ENCODE measurements at places on chromosomes 2 and 18. TPM values are rescaled to one million over a fixed set of nuclear protein-coding genes. Genes with fewer than 3 reads are reported as not detected.

DNA sequence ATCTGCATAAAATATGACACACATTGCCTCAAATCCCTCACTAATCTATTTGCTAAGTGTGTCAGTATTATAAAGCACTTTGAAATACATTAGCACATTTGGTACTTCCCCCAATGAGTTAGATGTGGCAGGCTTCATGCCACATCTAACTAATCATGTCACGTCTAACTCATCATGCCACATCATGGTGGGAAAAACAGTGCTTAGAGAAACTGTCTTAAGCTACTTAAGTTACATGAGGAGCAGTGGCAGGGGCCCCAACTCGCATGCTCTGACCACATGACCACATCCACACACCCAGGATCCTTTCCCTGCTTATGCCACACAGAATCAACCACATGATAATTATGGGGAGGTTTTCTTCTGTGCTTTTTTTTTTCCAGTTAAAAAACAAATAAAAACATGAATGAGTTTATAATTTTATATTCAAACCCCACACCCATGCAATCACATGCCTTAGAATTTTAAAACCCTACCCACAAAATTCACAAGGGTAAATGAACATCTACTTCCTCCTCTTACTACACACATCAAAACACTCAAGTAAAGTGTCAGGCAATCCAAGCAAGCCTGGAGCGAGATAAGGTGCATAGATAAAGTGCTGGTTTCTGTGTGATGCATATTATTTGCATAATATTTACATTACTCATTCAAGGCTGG, 1.6 kb downstream of the ABCA12 start:
- no peak for DNase-seq

DNA sequence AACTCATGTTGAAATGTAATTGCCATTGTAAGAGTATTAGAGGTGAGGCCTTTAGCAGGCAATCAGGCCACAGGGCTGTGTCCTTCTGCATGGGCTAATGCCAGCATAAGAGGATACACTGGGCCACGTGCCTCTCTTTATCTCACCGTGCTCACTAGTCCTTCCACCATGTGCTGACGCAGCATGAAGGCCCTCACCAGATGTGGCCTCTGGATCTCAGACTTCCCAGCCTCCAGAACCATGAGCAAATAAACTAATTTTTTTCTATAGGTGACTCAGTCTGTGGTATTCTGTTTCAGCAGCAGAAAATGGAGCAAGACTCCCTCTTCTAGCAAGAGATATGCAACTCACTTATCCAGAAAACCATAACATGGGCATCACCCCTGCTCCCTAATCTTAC, 149.7 kb upstream of the ZNF236 start:
- DNase-seq: no peak

The NAT8 gene
- not detected for total RNA-seq

The NEU4 gene
- total RNA-seq: not detected

The ARID5A gene
- total RNA-seq: 179 TPM
